Stimulated activated effector memory CD8-positive, alpha-beta T cell treated with anti-CD3 and anti-CD28 coated beads, Interleukin-12 subunit alpha, Interleukin-12 subunit beta, amount 100 ng/mL, for 72 hours (primary cell): ENCODE measurements at places on chromosomes 1 and 21.
A peak's percentile ranks its signal among the peaks of the same experiment; 100 is the strongest.

DNA sequence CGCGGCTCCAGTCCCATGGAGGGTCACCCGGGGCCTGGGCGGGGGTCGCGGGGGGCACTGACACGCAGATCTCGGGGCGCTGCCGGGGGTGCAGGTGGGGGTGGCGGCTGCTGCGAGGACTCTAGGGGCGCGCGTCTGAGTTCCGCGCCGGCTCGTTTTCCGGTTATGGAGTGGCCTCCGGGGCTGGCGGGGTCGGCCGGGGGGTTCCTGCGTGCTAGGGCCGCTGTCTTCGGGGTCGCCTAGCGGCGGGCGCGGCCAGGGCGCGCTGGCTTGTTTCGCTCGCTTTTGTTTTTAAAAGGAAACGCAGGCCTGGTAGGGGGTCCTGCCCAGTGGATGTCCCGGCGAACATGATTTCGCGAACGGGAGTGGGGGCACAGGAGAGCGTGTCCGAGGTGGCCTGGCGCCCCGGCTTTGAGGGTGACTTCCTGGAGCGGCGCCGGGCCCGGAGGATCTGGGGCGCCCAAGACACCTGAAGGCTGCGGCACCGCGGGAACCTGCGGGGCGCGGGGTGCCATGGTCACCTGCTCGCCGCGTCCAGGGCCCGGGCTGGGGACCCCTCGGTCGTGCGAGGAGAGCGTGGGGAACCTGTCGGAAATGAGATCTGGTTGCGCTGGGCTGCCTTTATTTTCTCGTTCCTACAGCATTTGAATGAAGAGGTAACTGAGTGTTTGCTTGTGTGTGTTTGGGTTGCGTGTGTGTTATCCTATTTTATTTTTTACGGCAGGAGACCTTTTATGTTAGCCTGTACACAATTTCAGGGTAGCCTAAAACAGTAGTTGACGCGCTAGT lies 618 bp downstream of the ETS2 start:
- peak; percentile 20 for DNase-seq

GRCh38 chr21:41170442-41170841 lies 2.5 kb downstream of the BACE2 start:
- no peak for DNase-seq

DNA sequence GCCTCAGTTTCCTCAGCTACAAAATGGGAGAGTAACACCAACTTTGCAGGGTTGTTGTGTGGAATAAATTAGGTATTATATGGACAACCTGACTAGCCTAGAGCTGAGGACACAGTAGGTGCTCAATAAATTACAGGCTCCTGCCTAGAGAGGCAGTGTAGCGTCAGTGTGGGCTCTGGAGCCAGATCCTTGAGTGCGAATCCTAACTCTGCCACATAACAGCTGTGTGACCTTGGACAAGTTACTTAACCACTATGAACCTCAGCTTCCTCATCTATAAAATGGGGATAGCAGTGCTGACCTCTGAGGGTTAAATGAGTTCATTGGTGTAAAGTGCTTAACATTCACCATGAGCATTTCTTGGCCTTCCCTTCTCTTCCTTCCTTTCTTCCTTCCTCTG lies 33.1 kb downstream of the RAP1GAP start:
- no peak for DNase-seq

DNA sequence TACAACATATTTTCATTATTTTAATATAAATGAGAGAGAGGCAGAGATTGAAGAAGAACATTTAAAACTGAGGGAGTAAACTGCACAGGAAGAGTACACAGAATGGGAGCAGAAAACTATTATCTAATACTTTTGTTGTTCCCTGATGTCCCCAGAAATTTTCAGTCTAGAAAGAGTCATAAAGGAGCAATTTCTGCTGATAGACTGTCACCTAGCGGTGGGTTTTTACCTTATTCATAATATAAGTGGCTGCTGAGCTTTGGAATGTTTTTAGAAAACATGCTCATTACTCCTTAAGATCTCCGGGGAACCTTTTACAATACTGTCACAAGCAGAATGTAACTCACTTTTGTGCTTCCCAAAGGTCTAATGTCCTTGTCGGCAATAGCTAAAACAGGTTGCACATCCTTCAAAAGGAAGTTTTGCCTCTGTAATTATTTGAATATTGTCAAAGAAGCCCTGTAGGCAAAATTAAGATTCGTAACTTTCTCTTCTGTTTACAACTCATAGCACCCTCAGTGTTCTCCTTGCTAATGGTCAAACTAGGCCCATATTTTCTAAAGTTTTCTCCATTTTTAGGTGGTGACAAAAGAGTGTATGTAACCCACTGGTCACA lies 4.9 kb upstream of the NPL start:
- DNase-seq, result no peak

DNA sequence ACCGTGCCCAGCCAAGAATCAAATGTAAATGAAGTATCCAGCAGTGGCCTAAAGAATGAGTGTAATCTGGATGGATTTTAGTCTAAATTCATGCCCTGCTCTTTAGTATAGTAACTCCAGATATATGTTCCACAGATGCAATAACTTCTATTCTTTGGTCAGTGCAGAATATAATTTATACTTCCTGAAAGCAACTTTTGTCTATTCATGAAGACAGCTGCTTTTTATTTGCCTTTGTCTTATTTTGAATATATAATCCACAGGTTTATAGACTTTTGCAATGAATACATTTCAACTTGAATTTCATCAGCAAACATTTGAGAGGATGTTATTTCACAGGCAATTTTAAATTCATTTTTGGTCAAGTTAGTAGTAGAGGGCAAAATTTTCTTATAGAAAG lies 54.4 kb downstream of the CDC42BPA start:
- no peak for DNase-seq

DNA sequence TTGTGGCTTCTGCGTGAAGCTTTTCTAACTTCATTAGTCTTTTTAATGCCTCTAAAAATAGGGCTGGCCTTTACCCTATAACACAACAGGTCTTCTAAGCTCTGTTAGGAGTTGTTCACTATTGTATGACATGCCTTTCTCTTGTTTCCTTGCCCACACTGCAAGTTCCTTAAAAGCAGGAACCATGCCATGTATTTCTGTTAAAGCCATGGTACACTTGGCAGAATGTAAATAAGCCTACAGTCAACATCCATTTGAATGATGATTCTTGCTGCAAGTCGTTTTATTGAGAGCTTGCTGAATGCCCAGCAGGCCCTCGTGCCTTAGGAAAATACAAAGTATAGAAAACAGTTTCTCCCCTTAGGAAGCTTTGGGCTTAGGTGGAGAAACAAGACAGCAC lies 214.6 kb downstream of the DUSP10 start:
- DNase-seq, result no peak

- DNase-seq, result no peak
Measured at GRCh38 chr1:112702420-112703261, 4.3 kb downstream of the RHOC start.

GRCh38 chr1:48848035-48848434 lies 71.3 kb upstream of the BEND5 start:
- no peak for DNase-seq

- DNase-seq, result no peak
Measured at GRCh38 chr21:31874812-31875212, 2.0 kb downstream of the HUNK start.

DNA sequence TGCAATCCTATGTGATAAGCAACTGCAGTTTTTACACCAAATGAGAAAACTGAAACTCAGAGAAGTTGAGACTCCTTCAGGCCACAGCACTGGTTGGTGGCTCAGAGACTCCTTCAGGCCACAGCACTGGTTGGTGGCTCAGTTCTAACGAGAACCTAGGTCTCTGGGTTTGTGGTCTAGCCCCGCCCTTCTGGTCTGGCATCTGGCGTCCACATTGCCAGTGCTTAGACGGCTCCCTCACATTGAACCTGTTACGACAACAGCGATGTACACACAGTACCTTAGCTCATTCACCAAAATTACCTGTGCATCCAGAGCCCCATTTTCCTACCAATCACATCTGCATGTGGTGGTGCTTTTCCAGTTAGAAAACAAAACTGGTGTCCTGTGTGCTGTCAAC lies 66.1 kb downstream of the NID1 start:
- DNase-seq, result peak; percentile 80

DNA sequence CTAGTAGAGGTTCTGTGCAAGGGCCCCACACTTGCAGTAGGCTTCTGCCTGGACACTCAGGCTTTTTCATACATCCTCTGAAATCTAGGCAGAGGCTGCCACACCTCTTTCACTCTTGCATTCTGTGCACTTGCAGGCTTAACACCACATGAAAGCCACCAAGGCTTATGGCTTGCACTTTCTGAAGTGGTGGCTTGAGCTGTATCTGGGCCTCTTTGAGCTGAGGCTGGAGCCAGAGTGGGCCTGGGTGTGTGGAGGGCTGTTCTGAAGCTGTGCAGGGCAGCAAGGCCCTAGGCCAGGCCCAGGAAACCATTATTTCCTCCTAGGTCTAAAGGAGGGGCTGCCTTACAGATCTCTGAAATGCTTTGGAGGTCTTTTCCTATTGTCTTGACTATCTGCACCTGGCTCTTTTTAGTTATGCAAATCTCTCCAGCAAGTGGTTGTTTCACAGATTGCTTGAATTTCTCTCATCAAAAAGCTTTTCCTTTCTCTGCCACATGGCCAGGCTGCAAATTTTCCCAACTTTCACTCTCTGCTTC lies 66.2 kb downstream of the TYW3 start:
- no peak for DNase-seq

- no peak for DNase-seq
Measured at GRCh38 chr1:76607717-76608116, 259.6 kb upstream of the ST6GALNAC5 start.

- no peak for DNase-seq
Measured at GRCh38 chr1:208113011-208113410, 131.2 kb downstream of the PLXNA2 start.

GRCh38 chr1:189605226-189605625 lies 872.4 kb downstream of the BRINP3 start:
- no peak for DNase-seq

GRCh38 chr1:159556931-159557369 lies 21.1 kb upstream of the OR10J5 start:
- DNase-seq, result no peak

DNA sequence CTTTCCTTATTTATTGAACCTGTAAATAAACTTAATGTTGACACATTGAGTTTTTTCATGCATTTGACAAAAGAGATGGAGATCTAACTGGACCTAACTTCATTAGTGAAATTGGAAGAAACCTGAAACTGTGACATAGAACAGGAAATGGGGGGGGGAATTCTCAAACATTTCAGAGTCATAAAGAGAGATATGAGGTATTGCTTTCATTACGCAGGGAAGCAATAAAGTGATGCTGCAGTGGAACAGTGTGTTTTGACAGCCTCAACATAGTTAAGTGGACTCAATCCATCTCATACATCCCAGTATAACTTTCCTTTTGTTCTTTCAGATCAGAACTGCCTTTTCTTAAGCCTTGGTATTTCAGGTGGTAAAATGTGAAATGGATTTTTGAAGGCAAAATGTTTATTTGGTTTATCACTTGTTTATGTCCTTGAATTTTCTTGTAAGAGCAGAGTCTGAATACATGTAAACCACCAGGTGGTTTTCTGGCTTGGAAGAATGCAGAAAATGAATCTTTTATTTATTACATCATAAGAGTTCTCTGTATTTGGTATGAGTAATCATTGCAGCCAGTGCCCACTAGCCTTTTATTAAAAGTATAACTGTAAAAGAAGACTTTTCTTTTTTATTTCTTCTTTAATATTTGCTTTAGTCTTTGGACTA lies 132.5 kb downstream of the ZNF326 start:
- DNase-seq, result no peak

DNA sequence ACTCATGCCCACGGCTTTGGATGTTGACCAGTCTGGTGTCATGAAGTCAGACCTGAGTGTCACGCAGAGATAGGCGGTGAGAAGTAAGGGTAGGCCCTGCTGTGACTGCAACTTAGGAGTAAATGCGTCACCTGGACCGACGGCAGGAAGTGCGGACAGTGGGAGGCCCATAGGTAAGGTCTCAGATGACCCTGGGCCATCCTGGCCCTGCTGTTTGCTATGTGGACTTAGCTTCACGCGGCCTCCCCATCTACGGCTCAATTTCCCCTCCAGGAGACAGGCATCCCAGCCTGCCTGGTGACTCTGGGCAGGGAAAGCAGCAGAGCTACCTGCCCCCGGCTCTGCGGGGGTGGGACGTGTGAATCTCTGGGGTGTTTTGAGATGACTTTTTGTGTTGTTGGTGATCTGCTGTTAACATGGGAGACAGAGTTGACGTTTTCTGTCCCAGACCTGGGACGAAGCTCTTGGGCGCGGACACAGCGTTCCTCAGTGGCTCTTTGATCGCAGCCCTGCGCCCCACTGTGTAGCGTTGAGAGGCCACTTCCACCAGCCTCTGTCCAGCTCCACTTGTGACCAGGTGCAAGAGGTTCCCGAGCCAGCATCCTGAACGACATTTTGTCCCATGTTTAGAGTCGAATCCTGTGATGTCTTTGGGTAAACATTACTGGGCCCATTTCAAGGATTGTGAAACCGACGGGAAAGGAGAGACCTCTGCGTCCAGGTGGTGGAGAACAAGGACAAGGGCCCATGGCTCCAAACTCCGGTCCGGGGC lies 39.9 kb downstream of the CRYAA start:
- DNase-seq, result no peak

DNA sequence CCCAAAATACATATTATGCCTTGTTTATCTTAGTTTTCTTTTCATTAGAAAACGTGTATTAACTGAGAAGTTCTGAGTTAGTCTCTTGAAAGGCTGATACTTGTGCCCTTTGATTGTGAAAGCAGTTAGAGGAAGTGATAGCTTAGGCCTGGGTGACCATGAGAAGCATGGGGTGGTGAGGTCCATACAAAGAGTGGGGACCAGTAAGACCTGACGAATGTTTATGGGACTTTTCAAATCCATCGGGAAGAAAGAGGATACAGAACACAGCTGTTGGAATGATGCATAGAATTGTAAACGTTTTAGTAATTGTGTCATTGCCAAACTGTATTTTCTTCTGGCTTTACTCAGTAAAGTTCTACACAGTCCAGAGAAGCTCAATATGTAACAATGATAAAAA lies 259.8 kb downstream of the LMO4 start:
- DNase-seq, result no peak

DNA sequence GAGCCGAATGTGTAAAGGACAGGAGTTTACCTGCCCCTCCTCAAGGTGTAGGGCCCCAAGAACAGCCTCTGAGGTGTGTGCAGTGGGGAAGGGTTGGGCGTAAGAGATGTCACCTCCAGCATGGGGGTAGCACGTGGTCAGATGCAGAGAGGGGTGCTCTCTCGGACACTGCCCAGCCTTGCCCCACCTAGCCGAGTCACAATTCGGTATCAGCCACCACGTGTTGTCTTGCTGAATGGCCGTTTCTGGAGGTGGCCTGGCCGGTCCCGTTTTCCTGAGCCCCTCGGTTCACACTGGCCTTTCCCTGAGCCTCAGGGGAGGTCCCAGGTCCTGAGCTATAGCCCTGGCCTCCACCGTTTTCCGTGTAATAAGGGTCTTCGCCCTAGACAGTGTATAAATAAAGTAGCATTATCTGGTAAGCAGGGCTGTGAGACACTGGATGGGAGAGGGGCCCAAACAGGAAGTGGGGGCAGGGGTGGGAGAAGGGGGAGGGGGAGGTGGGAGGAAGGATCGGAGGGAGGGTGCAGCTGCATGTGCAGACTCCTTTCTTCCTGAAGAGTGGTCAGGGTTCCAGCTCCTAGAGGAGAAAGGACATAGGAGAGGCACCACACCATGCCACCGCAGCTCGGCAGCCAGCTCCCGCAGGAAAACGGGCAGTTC lies 23.3 kb downstream of the CD34 start:
- DNase-seq, result no peak

- DNase-seq, result no peak
Measured at GRCh38 chr1:70948396-70949017, 99.1 kb downstream of the PTGER3 start.

- no peak for DNase-seq
Measured at GRCh38 chr1:17588048-17588871, 48.8 kb downstream of the ARHGEF10L start.
